ENCODE measurements at places on chromosomes 2 and 18.
A peak's percentile ranks its signal among the peaks of the same experiment; 100 is the strongest.

GRCh38 chr2:242034996-242035814, 165.7 kb downstream of the RTP5 start:
- no peak for DNase-seq

- DNase-seq, result no peak
These were observed 27.1 kb downstream of the ZNF519 start for GRCh38 chr18:14104906-14105748.

- no peak for DNase-seq
These were observed 157.1 kb downstream of the FTCDNL1 start for GRCh38 chr2:199693861-199694260.

DNA sequence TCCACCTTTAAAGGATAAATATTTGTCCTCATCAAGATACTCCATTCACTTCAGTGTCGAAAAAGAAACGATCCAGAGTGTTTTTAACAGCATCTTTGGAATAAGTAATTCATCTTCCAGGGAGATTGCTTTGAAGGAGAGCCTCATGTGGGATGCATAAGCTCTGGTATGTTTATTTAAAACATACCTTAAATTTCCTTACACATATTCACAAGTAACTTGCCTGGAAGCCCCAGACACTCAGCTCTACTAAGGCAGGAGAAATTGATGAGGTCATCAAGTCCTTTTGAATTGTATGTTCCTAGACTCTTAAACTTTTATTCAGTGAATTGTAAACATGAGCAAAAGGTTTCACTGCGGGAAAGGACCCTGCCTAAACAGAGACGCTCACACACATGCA, 103.0 kb downstream of the CDK15 start:
- no peak for DNase-seq

GRCh38 chr18:32460171-32460731, 10.4 kb downstream of the GAREM1 start:
- DNase-seq, result no peak

DNA sequence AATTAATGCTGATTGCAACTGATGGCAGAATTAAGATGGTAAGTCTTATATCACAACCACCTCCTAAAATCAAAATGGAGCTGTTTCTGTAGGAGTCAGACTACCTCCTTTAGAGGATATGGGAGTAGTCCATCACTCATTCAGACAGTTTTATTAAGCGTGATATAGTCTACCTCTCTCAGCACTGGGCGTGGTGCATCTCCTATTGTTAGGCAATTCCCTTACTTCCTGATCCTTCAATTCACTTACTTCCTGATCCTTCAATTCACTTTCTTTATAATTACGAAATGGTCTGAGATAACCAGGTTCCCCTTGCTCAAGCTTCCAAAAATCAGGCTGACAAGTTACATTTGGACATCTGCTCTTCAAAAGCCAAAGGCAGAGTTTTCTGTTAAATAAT, 31.9 kb downstream of the ATP8B1 start:
- no peak for DNase-seq

DNA sequence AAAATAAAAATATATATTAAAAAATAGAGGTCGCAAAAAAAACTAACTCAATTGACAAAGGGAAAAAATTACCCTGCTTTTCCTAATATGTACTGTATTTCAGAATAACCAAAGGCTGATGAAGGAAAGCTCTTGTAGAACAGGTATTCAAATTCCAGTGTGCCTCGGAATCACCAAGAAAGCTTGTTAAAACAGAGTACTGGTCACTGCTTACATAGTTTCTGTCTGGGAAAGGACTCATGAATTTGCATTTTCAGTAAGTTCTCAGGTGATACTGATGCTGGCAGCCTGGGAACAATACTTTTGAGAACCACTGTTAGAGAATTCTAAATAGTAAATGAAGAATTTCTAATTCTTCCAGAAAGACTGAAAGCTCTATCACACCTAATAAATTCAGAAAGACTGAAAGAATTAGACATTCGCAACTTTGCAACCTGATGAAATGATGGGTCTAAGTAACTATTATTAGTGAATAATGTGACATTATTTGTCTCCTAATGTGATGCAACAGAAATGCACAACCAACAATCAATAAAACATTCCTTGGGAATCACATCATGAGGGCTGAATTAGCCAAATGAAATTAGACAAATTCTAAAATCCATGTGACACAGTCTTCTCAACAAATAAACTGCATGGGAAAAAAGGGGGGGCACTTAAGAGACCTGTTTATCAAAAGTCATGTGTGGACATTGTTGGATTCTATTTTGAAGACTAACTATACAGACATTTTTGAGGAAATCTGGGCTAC, 21.9 kb downstream of the RPRD1A start:
- no peak for DNase-seq

- no peak for DNase-seq
These were observed 126.6 kb upstream of the KCNH7 start for GRCh38 chr2:162965191-162965590.

DNA sequence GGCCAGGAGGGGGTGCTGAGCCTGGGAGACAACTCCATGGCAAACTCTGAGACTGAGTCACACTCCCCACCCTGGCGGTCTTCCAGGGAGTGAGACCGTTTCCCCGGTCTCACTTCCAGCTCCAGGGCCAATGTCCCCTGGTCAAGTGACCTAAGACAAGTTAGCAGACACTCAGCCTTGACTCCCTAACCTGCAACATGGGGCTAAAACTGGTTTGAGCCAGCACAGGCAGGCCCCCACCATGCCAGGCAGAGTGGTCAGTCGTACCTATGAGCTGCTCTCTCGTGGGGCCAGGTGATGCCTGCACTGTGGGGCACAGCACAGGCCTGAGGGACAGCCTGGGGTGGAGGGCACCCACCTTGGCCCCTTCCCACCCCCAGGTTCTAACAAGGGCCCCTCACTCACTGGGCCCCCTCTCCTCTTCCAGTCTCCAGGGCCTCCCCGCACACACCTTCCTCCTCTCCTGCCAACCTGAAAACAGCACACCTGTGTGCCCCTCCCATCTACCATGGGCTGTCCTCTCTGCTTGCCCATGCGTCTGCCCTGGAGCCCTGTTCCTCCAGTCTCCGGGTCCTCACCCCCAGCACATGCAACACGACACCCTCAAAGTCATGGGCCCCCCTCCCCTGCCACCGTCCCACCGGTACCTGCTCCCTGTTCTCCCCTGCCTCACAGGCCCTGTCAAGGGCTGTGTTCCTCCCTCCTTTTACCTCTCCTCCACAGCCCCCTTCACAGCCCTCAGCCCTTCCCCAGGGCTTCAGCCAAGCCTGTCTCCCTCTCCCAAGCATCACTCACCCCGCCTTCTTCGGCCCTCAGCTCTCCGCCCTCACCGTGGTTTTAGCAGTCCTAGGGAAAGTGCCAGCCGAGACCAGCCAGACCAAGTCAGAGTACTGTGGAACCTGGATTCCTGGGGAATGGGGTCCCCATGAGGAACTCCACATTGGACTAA, 1.6 kb downstream of the GPR17 start:
- no peak for DNase-seq

DNA sequence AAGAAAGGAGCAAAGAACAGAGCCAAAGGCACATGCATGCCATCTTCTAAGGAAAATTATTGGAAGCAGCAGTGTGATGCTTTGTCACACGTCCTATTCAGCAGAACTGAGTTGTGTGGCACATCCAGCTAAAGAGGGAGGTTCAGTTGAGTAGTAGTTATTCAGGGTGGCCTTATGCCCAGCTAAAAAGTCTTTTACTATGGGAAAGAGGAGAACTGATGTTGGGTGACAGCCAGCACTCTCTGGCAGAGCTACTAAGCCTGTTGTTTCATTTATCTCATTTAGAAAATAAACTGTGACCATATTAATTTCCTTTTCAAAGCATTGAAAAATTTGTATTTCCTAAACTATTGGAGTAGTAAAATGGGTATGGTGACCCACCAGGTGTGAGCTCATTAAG, 18.5 kb downstream of the ITGA6 start:
- no peak for DNase-seq

- DNase-seq, result no peak
These were observed 12.4 kb downstream of the LMAN2L start for GRCh38 chr2:96727431-96727830.

GRCh38 chr2:133193544-133194361, 374.5 kb downstream of the NCKAP5 start:
- DNase-seq, result no peak

DNA sequence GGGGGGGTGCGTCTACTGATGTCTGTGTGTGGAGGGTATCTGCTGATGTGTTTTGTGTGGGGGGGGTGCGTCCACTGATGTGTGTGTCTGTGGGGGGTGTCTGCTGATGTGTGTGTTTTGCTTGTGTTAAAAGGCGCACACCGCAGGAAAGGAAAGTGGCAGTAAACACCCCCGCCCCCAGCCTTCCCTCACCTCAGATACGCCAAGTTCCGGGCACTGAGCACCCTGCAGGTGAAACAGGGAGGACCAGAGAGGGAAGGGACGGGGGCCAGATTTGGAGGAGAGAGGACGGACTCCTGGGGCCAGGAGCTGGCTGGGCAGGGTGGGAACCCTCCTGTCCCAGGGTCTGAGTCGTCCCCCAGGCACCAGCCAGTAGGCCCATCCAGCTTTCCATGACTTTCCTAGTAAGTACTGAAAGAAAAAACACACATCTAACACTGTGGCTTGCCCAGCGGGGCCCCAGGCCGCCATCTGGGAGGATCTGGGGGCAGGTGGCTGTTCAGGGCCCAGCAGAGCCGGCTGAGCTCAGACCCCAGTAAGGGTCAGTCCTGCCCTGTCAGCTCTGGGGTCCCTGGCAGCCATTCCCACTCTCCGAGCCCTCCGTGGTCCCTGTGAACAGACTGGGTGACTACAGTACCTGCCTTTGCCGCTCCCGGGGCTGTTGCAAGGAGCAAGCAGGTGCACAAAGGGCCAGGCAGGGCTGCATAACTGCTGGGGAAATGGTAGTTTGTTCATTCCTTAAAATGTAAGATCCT, 126.9 kb downstream of the NFATC1 start:
- peak; percentile 3 for DNase-seq

GRCh38 chr18:44741511-44741910, 60.8 kb downstream of the SETBP1 start:
- no peak for DNase-seq

GRCh38 chr2:116073731-116074130, 1631.3 kb downstream of the DPP10 start:
- no peak for DNase-seq

All from endothelial cell (in vitro differentiated cells).